ENCODE measurements at places on chromosomes 16 and 17. TPM values are rescaled to one million over a fixed set of nuclear protein-coding genes. Genes with fewer than 3 reads are reported as not detected.

UBB gene
- total RNA-seq: 1,317 TPM

TM4SF5 gene
- not detected for total RNA-seq

LRRC37A gene
- total RNA-seq: 1.3 TPM

MT1E gene
- 97.3 TPM for total RNA-seq

CBFA2T3 gene
- 0.19 TPM for total RNA-seq

PYY gene
- total RNA-seq: 0.33 TPM

C16orf89 gene
- under 0.01 TPM for total RNA-seq

GNAO1 gene
- not detected for total RNA-seq

DHRS7C gene
- total RNA-seq: not detected

TNP2 gene
- total RNA-seq: not detected

SOCS3 gene
- total RNA-seq: 26.7 TPM

C1QTNF8 gene
- total RNA-seq: not detected

KRT12 gene
- total RNA-seq: not detected

MPV17L gene
- total RNA-seq: 0.10 TPM

SLC22A31 gene
- not detected for total RNA-seq

DCXR gene
- 43.4 TPM for total RNA-seq

TRPV3 gene
- total RNA-seq: not detected

PLCG2 gene
- total RNA-seq: 9.6 TPM

C16orf86 gene
- 2.4 TPM for total RNA-seq

GPR179 gene
- total RNA-seq: not detected

GABARAPL2 gene
- 40.2 TPM for total RNA-seq

KRT25 gene
- total RNA-seq: not detected

TIMP2 gene
- 102 TPM for total RNA-seq

TBC1D3I gene
- total RNA-seq: 0.57 TPM

ATP6V0C gene
- total RNA-seq: 45.9 TPM

EFCAB13 gene
- 4.6 TPM for total RNA-seq

All from vein endothelial cell (primary cell).